ENCODE measurements at places on chromosomes 7 and 10. TPM values are rescaled to one million over a fixed set of nuclear protein-coding genes. Genes with fewer than 3 reads are reported as not detected.
A peak's percentile ranks its signal among the peaks of the same experiment; 100 is the strongest.

GRCh38 chr10:72687035-72687434 lies 4.9 kb upstream of the MCU start:
- H3K36me3 ChIP-seq = peaks cover 6% of the 10 kb centered on the region
- H3K27ac ChIP-seq = no peak overlapping the region
- DNase-seq = no peak
- H3K27me3 ChIP-seq = peaks cover 42% of the 10 kb centered on the region
- H3K4me3 ChIP-seq = no peak overlapping the region
- peaks cover 5% of the 10 kb centered on the region for H3K4me1 ChIP-seq

- H3K4me3 ChIP-seq = no peak overlapping the region
- H3K27me3 ChIP-seq = no peaks in the 10 kb centered on the region
- H3K4me1 ChIP-seq = peaks cover 2% of the 10 kb centered on the region
- H3K27ac ChIP-seq = no peak overlapping the region
- no peaks in the 10 kb centered on the region for H3K36me3 ChIP-seq
Observed at GRCh38 chr10:35232527-35232926, 103.8 kb upstream of the CCNY start.

- H3K36me3 ChIP-seq = no peaks in the 10 kb centered on the region
- no peak for DNase-seq
- H3K4me3 ChIP-seq = no peak overlapping the region
- H3K27ac ChIP-seq = no peak overlapping the region
- H3K4me1 ChIP-seq = peaks cover 10% of the 10 kb centered on the region
Observed at GRCh38 chr7:87144173-87144657, 8.0 kb upstream of the DMTF1 start.

Gene GPR85
- not detected for total RNA-seq

DNA sequence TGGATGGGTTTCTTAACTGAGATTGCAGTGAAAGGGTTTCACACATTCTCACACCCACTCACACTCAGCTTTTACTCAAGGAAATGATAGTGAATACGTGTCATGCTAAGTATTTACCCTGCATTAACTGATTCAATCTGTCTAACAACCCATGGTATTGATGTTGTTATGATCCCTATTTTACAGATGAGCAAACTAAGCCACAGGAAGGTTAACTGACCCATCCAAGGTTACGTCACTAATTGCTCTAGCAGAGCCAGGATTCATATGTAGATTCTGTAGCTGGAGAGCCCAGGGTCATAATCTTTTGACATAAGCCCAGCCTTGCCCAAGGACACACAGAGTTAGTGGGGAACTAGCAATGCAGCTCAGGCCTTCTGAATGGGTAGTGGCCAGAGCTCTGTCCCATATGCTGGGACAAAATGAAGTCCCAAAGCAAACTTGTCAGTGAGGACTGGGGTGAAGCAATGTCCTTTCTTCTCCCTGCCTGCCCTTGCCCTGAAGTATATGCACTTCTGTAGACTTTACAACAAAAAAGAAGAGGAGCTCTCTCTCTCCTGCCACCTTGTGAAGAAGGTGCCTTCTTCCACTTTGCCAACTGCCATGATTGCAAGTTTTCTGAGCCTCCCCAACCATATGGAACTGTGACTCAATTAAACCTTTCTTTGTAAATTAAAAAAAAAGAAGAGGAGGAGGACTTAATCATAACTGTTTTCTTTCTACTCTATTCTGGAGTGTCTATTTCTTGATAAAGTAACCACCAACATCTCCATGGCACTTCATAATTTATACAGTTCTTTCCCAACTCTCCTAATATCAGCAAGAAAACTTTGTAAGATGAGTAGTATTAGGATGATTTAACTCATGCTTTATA lies 4.9 kb upstream of the CYP3A7 start:
- H3K27ac ChIP-seq = no peak overlapping the region
- peaks cover 6% of the 10 kb centered on the region for H3K4me1 ChIP-seq
- peaks cover 6% of the 10 kb centered on the region for H3K27me3 ChIP-seq
- peaks cover 16% of the 10 kb centered on the region for H3K36me3 ChIP-seq
- no peak overlapping the region for H3K4me3 ChIP-seq

DNA sequence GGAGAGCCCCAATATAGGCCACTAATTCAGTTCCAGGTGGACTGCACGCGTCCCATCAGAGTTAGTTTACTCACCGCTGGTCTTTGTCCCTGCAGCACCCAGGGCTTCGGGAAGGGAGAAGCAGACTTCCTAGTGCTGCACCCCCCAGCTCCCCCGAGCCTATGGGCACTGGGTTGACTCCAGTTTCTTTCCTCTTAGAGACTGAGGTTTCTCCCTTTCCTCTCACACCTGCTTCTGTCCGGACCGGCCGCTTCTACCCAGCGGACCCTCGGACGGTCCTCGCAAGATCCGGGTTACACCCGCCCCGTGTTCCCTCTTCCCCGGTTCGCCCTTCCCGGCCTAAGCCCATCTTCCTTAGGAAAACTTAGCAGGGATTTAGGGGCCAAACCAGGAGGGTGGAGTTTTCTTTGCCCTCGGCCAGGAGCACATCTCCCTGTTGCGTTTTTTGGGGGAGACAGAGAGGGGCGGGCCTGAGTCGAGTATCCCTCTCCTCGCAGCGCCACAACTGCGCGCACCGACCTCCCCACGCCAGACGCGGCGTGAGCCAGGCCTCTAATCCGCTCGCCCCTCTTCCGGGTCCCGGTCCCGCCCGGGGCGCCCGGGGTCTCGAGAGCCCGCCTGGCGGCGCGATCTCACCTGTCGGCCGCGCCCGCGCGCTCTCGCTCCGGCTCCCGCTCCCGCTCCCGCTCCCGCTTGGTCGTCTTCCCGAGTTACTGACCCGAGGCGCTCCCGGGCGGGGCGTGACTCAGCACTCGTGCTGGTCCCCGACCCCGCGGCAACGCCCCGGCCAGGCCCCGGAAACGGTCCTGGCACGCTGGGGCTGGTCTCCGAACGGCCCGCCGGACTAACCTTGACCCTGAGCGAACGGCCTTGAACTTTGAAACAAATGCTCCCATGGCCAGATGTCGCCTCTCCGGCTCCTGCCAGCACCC lies at the start of gene AIFM2:
Gene AIFM2, minus strand, starts transcription at position 728 of the 932 bp plus-strand sequence. CDS start 8,741 bp downstream, outside the sequence.
- no peak for DNase-seq
- peaks cover 5% of the 10 kb centered on the region for H3K36me3 ChIP-seq
- peaks cover 9% of the 10 kb centered on the region for H3K4me1 ChIP-seq
- peak within 1 kb of the TSS; percentile 90 for H3K4me3 ChIP-seq

DNA sequence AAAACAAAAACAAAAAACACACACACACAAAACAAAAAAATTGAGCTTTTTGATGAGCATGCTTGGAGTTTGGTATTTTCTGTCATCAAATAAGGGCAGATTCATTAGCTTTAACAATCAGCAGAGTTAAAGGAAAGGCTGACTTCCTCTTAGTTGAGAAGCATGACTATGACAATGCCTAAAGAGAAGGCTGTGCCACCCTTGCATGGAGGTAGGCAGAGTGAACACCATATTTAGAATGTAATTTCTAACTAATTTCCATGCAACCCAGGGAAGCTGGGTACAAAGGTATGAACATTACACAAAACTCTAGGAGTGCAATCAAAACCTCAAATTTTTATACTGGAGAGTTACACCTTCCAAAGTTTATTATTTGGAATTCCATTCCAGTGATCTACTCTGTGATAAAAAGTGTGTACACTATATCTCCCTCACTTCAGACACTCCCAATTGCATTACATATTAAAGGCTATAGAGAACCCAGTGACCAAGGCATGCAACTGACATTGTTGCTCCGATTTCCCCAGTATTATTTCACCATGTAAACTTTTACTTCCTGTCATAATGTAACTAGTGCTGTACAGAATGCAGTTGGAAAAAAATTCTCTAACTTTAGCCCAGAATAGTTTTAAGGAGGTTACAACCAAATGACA lies 9.4 kb upstream of the CYCS start:
- no peaks in the 10 kb centered on the region for H3K27me3 ChIP-seq
- H3K36me3 ChIP-seq = peaks cover 8% of the 10 kb centered on the region
- DNase-seq = no peak
- H3K4me3 ChIP-seq = no peak overlapping the region

DNA sequence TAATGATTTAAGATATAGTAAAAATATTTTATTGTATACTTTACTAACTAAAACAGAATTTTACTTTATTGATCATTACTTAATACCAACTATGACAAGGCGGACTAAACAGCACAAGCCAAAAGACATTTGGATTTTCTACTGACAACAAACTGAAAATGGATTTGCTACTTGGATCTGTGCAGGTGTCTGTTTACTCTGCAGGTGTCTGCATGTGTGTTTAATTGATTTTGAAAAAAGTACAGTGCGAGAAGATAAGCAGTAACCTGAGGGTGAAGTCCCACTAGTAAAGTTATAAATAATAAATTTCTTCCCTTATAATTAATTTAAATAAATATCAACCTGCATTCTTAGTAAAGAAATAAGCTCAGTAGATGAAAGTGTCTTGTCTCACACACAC lies 696.8 kb upstream of the MBL2 start:
- H3K36me3 ChIP-seq = no peaks in the 10 kb centered on the region
- H3K27ac ChIP-seq = no peak overlapping the region
- H3K4me1 ChIP-seq = no peaks in the 10 kb centered on the region
- H3K4me3 ChIP-seq = no peak overlapping the region
- no peak for DNase-seq

Gene VSTM4
- total RNA-seq = not detected

DNA sequence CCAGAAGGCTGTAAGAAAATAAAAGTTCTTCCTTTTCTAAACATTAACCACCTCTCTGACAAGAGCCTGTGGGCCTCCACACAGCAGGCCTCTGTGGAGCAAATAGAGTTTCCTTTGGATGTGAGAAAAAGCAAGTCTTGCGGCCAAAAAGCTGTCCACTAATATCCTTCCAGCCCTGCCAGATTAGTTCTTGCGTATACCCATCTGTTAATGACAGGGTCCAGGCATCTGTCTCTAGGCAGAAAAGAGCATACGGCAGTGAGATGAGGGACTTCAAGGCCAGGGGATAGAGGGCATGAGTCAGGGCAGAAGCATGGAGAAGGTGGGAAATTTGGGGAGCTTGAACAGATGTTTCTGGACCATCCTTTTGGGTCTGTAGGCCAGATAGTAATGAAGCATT lies 164.9 kb downstream of the NSUN6 start:
- DNase-seq = no peak
- H3K36me3 ChIP-seq = no peaks in the 10 kb centered on the region
- H3K4me1 ChIP-seq = no peaks in the 10 kb centered on the region
- H3K27me3 ChIP-seq = peaks cover 4% of the 10 kb centered on the region
- no peak overlapping the region for H3K4me3 ChIP-seq
- H3K27ac ChIP-seq = no peak overlapping the region

Gene SPDYE5
- total RNA-seq = not detected

GRCh38 chr10:8310930-8311329 lies 256.4 kb downstream of the GATA3 start:
- H3K4me3 ChIP-seq = no peak overlapping the region
- H3K27ac ChIP-seq = no peak overlapping the region

GRCh38 chr10:12902851-12903358 lies 98.6 kb downstream of the CCDC3 start:
- peaks cover 61% of the 10 kb centered on the region for H3K27me3 ChIP-seq
- no peak overlapping the region for H3K4me3 ChIP-seq
- H3K4me1 ChIP-seq = peaks cover 2% of the 10 kb centered on the region

GRCh38 chr10:99711129-99711719 lies 20.7 kb downstream of the COX15 start:
- peaks cover 8% of the 10 kb centered on the region for H3K4me1 ChIP-seq
- no peak for DNase-seq
- peak overlapping the region; percentile 27 for H3K27ac ChIP-seq
- peaks cover 6% of the 10 kb centered on the region for H3K36me3 ChIP-seq

DNA sequence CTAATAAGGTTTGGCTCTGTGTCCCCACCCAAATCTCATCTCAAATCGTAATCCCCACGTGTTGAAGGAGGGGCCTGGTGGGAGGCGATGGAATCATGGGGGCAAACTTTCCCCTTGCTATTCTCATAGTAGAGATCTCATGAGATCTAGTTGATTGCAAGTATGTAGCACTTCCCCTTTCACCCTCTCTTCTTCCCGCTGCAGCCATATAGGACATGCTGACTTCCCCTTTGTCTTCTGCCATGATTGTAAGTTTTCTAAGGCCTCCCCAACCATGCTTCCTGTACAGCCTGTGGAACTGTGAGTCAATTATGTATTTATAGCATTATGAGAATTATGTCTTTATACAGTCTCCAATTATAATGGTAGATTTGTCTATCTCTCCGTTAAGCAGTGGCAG lies 594.5 kb downstream of the ACTR3B start:
- H3K4me3 ChIP-seq = no peak overlapping the region
- no peaks in the 10 kb centered on the region for H3K4me1 ChIP-seq
- no peak for DNase-seq
- H3K27ac ChIP-seq = no peak overlapping the region
- no peaks in the 10 kb centered on the region for H3K36me3 ChIP-seq

DNA sequence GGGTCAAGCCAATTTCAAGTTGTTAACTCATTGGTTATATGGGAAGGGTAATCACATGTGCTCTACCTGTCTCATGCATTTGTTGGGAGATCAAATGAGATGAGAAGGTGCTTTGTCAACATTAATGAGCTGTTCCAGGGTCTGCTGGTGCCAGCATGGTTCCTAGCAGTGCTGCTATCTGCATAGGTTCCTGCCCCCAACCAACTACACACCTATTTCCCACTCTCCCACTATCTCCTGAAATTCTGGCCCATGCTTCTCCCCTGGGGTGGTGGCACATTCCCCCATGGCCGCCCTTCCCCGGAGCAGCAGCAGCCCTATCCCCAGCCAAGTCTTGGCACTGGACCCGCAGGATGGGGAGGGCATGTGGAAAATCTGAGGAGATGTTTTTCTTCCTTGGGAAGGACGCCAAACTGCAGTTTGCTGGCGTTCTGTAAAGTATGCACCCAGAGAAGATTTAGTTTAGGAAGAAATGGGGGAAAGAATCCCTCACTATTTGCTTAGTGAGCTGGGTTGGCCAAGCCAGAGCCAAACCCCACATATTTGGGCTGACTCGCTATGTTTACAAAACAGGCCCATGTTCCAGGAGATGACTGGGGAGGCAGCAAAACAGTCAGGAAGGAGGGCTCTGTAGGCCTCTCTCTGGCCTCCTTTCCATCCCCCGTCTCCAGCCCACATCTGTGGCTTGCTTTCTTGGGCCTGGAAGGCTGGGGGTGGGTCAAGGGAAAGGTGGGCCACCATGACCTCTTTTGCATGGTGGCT lies 42.5 kb downstream of the PPP1R3C start:
- H3K27ac ChIP-seq = no peak overlapping the region
- H3K36me3 ChIP-seq = peaks cover 4% of the 10 kb centered on the region
- no peak for DNase-seq
- no peaks in the 10 kb centered on the region for H3K4me1 ChIP-seq

Gene ZNF722
- not detected for total RNA-seq

GRCh38 chr10:5434017-5434753 lies 21.8 kb downstream of the NET1 start:
- H3K4me3 ChIP-seq = peak overlapping the region; percentile 53
- peaks cover 14% of the 10 kb centered on the region for H3K4me1 ChIP-seq
- DNase-seq = no peak
- peak overlapping the region; percentile 39 for H3K27ac ChIP-seq
- no peaks in the 10 kb centered on the region for H3K27me3 ChIP-seq
